ENCODE measurements at places on chromosomes 12 and 14.

GRCh38 chr12:62748941-62749468 lies 185.9 kb downstream of the PPM1H start:
- no peak for DNase-seq

DNA sequence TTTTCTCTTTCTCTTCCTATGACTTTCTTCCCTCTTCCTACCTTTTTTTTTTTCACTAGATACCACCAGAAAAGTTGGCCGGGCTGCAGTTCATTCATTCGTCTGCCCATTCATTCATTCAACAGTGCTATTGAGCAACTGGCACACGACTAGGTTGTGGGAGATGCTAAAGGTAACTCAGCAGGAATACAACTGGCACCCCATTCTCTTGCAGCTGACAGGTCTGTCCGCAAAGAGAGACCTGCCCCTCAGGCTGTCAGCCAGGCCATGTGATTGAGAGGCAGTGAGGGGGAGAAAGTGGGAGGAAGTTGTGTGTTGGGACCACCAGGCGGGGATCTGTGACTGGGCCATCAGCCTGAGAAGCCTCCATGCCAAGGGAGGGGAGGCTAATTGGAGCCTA lies 105.2 kb downstream of the TSPAN9 start:
- no peak for DNase-seq

- DNase-seq, result no peak
Measured at GRCh38 chr12:103556890-103557627, 30.0 kb upstream of the STAB2 start.

DNA sequence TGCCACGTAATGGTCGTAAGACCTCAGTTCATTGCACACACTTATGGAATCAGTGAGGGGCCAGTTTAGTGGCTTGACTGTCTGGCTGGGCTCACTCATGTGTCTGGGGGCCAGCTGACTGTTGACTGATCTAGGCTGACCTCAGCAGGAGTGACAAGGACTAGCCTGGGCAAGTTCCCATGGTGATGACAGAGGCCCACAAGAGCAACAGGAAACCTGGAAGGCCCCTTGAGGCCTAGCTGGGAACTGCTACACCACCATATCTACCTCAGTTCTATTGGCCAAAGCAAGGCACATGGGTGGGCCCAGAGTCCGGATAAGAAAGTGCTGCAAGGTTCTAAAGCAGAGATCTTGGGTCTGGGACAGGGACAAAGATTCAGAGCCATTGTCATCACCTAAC lies 21.3 kb upstream of the RFLNA start:
- DNase-seq, result peak; percentile 20

DNA sequence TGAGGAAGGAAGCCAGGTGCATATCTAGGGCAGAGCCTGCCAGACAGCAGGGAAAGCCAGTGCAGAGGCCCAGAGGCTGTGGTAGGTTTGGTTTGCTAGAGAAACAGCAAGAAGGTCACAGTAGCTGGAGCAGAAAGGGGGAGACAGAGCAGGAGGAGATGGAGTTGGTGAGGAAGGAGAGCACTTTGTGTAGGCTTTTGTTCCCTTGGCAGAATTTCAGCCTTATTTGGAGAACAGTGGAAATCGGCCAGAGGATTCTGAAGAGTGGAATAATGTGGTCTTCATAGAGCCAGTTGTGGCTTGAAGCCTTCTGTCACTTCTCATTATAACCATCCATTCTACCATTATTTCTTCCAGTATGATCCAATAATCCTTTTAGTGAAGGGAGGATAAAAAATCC lies 212.9 kb upstream of the FAR2 start:
- DNase-seq, result no peak

- no peak for DNase-seq
Measured at GRCh38 chr12:68932128-68932960, 627 bp downstream of the CPM start.

DNA sequence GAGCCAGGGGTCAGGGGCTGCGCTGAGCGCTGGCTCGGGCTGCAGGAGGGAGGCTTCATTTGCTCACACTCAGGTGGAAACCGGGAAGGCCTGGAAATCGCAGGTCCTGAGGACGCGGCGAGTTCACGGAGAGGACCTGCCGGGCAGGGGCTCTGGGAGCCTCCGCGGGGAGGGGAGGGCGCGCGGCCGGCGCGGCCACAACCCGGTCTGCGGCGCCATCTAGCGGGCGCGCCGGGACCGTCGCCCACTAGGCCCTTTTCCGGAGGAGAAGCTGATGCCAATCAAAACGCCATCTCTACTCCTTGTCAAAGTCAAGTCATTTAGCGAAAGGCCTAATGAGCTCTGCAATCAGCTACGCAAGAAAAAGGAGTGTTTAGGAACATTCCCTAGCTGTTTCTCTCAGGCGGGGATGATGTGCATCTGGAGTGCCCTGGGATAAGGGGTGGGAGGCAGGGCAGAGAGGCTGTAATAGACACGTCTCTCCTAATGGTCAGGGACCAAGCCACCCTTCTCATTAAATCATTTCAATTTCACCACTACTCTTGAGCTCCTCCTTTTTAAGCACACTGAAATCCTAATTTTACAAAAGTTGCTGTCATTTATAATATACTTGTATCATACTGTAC lies 885.8 kb upstream of the TMEM132C start:
- peak; percentile 30 for DNase-seq

DNA sequence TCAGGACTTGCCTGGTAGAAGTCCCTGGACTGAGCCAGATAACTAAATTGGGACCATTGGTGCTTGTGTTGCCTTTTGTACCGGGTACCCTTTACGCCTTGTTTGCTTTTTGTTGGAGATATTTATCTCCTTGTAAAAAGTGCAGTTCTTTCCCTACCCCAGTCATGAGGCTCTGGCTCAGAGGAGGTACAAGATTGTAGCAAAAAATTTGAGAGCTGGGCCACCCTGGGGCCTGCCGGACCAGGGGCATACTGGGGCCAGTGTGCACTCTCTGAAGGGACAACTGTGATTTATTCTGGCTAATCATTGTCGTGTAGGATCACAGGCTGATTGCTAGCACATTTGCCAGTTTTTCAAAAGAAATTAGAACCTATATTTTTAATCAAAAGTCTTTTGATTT lies 13.2 kb downstream of the TPCN1 start:
- DNase-seq, result no peak

DNA sequence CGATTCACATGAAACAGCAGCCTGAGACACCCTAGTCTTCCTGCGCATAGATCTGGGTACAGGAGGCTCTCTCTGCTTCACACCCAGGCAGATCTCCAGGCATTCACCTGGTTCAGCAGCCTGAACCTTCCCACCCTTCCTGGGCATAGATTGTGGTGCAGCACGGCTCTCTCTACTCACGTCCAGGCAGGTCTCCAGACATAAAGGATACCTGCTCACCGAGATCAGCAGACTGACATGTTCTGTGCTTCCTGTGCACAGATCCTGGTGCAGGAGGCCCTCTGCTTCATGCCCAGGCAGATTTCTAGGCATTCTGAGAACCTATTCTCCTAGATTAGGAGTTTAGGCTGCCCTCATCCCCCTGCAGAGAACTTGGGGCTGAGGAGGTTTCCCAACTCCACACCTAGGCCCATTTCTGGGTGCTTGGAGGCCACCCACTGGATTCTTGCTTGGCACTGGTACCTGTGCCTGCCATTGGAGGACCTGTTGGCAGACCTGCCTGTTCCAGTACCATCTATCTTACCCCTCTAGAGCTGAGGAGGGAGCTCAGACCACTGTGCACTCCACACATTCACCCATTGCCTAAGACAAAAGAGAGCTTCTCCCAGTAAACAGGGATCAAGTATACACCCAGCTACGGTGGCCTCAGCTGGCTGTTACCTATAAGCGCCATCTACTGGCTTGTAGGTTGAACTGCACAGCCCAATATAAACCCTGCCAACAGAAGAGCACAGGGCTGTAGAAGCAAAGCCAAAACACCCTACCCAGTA lies 28.0 kb upstream of the GARIN6 start:
- no peak for DNase-seq

- DNase-seq, result no peak
Measured at GRCh38 chr12:44225149-44225510, 389.2 kb downstream of the TMEM117 start.

- no peak for DNase-seq
Measured at GRCh38 chr14:54840336-54840735, 62.3 kb downstream of the GCH1 start.

GRCh38 chr12:53973236-53974042 lies 513 bp downstream of the HOXC11 start:
- DNase-seq, result no peak

- peak; percentile 82 for DNase-seq
Measured at GRCh38 chr12:111404362-111405148, 1.2 kb upstream of the SH2B3 start.

- no peak for DNase-seq
Measured at GRCh38 chr12:25840678-25841465, 117.6 kb upstream of the RASSF8 start.

GRCh38 chr12:82686168-82687020 lies at the start of gene TMTC2:
Gene TMTC2, plus strand, starts transcription at chr12:82686906.
- peak; percentile 90 for DNase-seq

- DNase-seq, result no peak
Measured at GRCh38 chr12:132478433-132478803, 11.5 kb upstream of the FBRSL1 start.

- DNase-seq, result no peak
Measured at GRCh38 chr12:108612788-108613282, 15.0 kb upstream of the TMEM119 start.

GRCh38 chr12:124000111-124000510 lies 27.1 kb downstream of the ZNF664 start:
- no peak for DNase-seq

DNA sequence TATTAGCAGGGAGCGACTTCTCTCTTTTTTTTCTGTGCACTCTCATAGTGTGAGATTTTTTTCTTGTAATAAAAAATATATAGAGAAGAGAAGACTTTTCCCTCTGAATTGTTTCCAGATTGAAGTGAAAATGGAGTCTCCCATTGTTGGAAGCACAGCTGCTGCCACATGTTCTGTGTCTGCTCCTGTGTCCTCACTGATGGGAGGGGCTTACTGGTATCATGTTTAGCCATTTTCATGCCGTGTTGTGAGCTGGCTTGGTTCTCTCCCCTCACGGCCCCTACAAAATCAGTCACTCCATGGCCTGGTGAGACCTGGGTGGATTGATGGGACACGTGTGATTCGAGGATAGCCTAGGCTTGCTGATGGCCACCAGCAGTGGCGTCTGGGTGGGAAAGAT lies 379.7 kb upstream of the DDHD1 start:
- no peak for DNase-seq

GRCh38 chr12:89756585-89757398 lies 48.2 kb upstream of the ATP2B1 start:
- no peak for DNase-seq

DNA sequence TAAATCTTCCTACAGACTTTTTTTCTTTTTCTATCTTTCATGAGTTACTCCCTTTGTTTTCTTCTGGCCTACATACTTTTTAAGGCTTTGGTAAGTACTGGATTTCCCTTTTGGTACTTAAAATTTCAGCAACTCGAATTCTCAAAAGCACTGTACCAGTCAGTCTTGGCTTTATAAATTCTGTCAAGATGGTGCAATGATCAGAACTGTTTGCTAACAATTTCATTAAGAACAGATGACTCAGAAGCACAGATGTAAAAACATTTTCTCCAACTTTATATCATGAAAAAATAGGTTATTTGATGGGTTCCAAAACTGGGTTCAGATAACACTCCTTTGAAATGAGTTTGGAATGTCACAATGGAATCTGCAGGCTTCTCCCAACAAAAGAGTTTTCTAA lies 1961.8 kb upstream of the FLRT2 start:
- DNase-seq, result no peak

GRCh38 chr14:35205737-35206136 lies 83.4 kb downstream of the PRORP start:
- DNase-seq, result no peak

DNA sequence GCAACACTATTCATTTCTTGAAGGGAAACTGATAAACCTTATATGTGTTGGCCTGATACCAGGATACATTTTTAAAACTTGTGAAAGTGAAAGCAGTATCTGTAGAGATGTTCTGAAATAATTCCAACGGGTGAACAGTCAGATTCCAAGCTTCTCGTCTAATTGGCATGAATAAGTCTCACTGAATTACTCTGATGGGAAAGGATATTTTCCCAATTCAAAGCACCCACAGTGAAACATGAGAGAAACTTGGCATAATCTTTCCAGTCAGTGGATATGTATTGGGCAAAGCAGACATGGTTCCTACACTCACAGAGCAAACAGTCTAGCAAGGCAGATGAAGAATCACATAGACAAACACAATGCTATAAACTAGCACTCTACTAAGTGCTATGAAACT lies 413.1 kb downstream of the MED13L start:
- DNase-seq, result no peak

GRCh38 chr12:27142101-27142721 lies 59.8 kb upstream of the C12orf71 start:
- peak; percentile 15 for DNase-seq

GRCh38 chr12:34595749-34596733 lies 573.7 kb downstream of the ALG10 start:
- no peak for DNase-seq
